CMK (cell line): ENCODE measurements at places on chromosomes 11 and 22.

GRCh38 chr11:122706291-122707088, 51.0 kb downstream of the UBASH3B start:
- DNase-seq: no peak

DNA sequence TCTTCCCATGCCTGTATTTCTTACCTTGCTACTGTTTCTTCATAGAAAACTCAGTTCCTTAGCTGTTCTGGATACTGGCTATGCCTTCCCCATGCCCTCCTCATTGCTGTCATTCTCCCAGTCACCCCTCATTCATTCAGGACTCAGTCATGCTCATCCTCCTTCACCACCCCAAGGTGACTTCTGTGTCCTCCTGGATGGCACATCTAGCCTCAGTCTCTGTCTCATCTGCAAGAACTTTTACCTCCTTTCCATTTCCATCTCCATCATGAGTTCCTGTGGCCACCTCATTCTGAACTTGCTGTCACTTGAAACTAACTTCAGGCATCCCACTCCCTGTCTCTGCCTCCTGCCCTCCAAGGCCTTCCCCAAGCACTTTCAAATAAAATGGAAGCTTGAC, 42.3 kb downstream of the PANX1 start:
- no peak for DNase-seq

DNA sequence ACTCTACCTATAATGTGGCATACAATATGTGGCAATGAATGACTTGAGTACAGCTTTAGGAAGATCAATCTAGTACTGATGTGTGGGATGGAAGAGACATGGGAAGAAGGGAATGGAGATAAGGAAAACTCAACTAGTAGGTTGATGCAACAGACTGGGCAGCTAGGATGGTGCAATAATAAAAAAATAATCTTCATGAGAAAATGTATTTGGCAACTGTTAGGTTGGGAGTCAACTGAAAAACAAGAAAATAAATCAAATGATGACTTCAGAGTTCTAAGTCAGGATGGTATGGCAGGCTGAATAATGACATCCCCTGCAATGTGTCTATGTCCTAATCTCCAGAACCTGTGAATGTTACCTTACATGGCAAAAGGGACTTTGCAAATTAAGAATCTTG, 236.8 kb upstream of the PITPNB start:
- no peak for DNase-seq

DNA sequence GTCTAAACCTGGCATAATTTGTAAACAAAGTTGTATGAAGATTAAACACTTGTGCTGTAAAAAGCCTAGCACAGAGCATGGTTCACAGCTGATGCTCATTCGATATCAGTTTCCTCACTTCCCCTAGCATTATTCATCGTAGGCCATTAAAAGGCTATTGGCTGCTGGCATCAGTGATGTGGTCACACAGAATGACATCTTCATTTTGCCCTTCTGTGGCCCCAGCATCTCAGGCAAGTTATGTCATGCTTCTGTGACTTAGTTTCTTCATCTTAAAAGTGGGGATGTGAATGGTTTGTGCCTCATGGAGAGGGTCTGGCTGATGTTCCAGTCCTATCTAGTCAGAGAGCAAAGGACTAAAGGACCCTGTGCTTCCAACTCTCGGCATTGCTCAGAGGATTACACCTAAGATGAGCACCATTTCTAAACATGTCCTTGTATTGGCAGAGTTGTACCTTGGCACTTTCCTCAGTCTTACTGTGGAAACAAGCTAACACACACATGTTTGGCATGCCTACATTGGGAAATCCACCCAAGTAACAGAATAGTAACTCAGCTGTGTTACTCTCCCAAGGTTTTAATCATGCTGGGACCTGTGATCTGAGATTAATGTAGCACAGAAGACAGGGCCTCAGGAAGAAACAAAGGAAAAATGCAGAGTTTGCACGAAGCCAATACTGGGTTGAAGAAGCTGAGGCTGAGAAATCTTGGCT, 83.5 kb upstream of the OR9Q1 start:
- no peak for DNase-seq

DNA sequence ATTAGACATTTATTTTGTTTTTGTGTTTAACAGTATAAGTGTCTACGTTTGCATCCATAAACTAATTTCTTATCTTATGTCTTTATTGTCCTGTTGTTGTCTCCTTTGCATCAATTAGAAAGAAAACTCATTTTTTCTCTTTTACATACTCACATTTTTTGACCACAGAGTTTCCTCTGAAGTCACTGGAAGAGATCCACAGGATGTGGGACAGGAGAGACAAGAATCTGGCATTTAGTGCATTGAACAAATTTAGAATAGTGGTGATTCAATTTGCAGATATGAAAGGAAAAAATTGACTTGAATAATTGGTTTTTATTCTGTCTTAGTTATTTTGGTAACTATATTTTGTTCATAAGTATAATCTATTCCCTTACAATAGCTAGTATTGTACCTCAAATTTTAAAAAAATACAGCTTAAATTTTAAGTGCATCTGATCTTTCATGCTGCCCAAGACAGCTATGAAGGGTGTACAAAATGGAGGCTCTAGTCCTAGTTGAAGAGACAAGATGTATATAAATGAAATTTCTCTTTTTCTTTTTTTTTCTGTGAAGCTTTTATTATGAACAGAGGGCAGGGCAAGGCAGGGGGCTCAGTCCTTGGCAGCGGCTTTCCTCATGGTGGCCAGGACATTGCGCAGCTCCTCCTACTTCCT, 24.4 kb downstream of the HORMAD2 start:
- no peak for DNase-seq

- DNase-seq: no peak
Measured at GRCh38 chr11:10058356-10058755, 235.7 kb downstream of the SBF2 start.

DNA sequence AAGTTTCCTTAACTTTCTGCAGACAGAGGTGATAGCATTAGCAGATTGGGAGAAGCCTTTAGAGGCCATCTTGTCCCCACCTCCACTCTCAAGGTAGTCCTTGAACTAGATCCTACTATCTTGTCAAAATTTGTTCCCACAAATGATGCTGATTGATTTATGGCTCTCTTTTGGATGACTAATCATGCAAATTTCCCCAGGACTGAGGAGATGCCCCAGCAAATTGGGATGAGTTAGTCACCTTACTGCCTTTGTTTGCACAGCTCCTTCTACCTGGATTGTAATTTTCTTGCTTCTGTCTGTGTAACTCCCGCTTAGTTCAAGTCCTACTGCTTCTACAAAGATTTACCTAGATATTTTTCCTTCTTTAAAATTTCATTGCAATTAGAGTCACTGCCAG, 391.4 kb upstream of the CADM1 start:
- no peak for DNase-seq

- no peak for DNase-seq
Measured at GRCh38 chr11:114262681-114263512, 33.3 kb upstream of the NNMT start.
